ENCODE measurements at places on chromosomes 5 and 9.

- no peak for DNase-seq
Measured at GRCh38 chr5:164137095-164137494, 631.7 kb downstream of the MAT2B start.

DNA sequence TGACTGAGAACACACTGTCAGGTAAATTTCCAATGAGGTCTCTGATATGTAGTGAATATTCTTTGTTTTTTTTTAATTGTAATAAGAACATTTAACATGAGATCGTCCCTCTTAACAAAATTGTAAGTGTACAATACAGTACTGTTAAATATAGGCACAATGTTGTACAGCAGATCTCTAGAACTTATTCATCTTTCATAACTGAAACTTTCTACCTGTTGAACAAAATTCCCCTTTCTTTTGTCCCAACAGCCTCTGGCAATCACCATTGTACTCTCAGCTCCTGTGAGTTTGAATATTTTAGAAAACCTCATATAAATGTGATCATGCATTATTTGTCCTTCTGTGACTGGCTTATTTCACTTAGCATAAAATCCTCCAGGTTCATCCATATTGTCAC, 10.6 kb upstream of the PRLR start:
- no peak for DNase-seq

GRCh38 chr9:102087141-102087540, 348.7 kb upstream of the GRIN3A start:
- DNase-seq, result no peak

DNA sequence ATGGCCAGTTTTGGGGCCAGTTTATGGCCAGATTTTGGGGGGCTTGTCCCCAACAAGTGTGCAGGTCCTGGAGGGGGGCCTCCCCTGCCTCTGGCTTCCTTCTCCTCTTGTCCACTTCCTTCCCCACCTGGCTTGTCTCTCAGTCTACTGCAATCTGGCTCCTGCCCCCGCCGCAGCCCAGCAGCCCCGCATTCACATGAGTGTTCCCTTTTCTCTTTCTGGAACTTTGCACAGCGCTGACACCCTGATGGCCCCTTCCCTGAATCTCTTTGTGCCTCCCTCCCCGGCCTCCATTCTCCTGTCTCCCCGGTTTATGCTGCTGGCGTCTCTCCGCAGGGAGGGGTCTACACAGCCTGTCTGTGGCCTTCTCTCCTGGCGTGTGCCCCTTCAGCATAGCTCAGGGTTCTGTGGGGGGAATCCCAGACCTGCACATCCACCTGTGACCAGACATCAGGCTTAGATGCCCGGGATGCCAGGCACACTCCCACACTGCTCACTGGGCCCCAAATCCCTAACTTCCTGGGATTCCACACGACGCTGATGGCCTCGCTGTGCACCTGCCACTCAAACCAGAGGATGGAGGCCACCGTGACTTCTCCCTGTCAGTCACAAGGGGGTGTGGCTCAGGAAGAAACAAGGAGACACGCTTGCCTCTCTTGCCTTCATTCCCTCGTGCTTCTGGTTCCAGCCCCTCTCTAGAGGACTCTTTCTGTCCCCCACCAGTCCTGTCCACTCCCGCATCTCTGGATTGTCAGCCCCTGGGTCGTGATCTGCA, 17.5 kb downstream of the TRIP13 start:
- DNase-seq, result no peak

GRCh38 chr9:114363424-114363823, 24.4 kb downstream of the AKNA start:
- no peak for DNase-seq

GRCh38 chr5:123960526-123960925, 448.5 kb downstream of the CSNK1G3 start:
- no peak for DNase-seq

DNA sequence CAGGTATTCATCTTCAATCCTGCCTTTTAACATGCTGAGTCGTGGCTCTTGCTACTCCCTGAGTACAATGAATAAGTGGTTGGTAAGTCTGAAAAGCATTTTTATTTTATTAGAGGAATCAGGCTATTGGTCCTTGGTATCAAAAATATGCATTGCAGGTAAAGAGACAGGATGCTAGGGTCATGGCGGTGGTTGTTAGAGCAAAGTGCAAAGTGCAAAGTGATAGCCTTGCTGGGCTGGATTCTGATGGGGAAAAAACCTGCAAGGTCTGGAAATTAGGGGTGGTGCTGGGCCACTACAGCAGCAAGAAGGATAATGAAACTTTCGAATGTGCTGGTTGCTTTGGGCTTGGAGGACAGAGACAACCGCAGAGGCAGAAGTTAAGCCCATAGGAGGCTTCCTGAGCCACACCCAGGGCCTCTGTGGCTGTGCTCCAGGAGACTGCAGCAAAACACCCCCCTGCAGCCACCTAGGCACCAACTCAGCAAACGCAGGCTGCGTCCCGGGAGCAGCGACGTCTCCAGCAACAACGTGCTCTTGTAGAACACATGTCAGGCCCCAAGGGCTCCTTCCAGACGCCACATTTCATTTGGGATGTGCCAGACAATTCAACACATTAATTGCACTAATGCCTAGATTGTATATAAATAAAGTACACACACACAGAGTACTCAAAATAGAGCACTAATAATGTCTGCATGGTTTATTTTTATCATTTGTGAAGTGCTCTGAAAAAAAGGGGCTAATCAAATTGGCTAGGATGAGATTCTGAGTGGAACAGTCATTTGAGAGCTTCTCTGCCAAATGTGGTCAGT, 149.8 kb upstream of the RAPGEF1 start:
- DNase-seq, result no peak

DNA sequence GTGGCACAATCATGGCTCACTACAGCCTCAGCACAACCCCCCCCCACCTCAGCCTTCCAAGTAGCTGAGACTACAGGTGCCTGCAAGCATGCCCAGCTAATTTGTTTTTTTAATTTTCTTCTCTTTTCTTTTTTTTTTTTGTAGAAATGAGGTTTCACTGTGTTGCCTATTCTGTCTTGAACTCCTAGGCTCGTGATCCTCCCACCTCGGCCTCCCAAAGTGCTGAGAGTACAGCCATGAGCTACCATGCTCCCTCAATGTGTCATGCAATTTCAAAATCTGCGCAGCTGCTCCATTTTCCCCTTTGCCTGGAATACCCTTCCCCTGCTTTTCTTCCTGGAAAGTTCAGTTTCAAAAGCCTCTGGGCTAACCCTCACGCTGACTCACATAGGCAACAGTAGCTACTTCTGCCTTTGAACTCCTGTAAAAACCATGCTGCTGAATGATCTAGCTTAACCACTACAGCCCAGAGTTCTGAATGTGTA, 71.0 kb upstream of the IL7R start:
- no peak for DNase-seq

- no peak for DNase-seq
Measured at GRCh38 chr5:36457511-36458270, 148.7 kb upstream of the SLC1A3 start.

DNA sequence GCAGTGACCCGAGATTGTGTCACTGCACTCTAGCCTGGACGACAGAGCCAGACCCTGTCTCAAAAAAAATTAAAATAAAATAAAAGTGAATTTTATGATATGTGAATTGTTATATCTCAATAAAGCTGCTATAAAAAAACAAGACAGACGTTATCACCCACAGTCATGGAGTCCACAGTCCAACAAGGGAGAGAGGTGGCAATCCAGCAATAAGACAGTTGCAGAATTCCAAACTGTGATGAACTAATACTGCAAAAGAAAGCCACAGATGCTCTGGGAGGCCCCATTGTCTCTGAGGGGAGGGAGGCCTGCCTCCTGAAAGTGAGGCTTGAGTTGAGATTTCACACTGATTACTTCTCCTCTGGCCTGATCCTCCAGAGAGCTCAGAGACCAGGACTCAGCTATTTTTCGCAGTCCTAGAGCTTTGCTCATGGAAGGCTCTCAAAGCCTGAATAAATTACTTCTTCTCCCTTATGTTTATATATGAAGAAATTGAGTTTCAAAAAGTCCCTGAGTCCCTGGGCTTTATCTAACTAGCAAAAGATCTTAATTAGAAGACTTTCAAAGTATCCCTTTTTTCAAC, 28.0 kb downstream of the CCNJL start:
- no peak for DNase-seq

DNA sequence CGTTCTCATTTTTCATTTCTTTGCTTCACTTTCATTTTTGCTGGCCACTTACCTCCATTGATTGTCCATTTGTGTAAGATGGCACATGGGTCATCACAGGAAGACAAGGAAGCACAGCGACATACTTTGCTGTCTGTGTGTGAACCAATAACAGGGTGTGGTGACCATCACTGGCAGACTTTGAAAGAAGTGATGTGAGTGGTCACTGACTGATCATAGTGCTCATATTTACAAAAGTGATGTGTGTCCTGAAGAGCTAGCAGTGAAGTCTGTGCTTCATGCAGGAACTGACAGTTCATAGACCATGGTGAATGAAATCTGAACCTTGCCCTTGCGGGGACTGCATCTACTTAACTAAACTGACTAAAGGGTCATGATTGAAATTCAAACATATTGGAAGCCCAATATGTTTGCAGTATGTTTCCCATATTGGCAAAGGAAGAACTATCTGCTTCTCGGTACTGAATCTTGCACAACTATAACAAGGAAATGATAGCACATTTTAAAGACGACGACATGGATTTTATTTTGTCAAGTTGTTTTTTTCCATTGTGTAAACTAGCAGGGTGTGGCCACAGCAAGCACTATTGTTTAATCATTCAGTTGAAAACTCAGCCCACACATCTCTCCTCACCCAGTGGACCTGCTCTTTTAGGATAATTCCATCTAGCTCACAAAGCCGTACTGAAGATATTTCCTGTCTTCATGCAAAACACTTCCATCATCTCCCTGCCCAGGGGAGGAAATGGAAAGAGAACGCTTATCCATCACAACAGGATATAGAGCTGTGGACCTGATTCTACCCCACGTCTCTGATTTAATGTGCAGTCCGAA, 232.0 kb upstream of the ANKRD55 start:
- DNase-seq, result no peak

- DNase-seq, result no peak
Measured at GRCh38 chr5:139912158-139912557, 116.5 kb downstream of the PSD2 start.

- no peak for DNase-seq
Measured at GRCh38 chr9:94950579-94951323, 224.3 kb downstream of the AOPEP start.

DNA sequence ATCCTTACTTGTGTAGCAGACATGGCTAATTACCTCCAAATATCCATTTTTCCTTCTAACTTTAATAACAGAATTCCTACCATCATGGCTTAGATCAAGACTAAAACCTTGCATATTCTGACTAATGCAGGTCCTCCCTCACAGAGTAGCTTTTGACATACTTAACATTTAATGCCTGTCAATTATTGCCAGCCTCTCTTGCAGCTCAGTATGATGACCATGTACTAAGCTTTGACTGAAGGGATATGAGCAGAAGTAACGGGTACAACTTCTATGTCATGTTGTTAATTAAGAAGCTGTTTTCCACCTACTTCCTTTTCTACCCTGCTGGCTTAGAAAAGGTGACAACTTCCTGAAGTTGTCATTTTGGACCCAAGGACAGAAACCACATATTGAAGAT, 533.4 kb downstream of the PSAT1 start:
- DNase-seq, result no peak

DNA sequence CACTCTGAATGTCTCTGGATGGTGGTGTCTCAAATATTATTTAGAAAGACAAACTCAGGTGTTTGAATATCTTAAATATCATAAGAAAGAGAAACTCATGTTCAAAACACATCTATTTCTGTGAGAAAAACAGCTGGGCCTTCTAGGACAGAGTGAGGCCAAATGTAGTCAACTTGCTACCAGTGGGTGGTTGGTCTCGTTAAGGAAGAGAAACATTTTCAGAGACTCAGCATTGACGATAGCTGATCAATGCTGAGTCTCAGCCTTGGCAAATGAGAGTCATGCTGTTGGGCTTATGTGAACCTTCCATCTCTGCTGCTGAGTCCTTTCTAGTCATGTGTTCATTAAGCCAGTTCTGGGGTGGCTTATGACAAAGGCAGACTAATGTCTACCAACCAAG, 418.0 kb downstream of the CETN3 start:
- DNase-seq, result no peak

- no peak for DNase-seq
Measured at GRCh38 chr5:171852255-171852681, 66.7 kb downstream of the SMIM23 start.

DNA sequence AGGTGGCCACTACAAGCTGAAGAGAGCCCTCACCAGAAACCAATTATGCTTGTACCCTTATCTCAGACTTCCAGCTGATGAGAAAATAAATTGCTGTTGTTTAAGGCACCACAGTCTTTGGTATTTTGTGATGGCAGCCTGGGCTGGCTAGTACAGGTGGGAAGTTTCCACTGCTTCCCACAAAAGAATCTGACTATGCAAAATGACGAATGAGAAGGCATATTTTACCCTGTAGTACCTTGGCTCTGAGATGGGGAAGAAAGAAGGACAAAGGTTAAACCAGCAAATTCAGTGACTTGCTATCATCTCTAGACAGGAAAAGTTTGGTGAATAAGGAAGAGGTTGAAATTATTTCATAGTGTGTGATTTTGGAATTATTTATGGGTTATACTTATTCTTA, 112.8 kb upstream of the ELL2 start:
- no peak for DNase-seq

DNA sequence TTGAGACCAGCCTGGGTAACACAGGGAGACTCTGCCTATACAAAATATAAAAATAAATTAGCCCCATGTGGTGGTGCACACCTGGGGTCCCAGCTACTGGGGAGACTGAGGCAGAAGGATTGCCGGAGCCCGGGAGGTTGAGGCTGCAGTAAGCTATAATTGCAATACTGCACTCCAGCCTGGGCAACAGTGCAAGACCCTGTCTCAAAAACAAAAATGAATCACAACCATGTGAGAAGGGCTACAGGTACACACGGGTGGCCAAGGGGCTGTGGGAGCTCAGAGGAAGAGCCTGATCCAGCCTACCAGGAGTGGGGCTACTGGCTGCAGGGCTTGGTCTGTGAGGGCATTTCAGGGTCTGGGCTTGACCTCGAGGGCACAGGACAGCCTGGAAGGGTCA, 55.2 kb upstream of the STXBP1 start:
- peak; percentile 21 for DNase-seq

- no peak for DNase-seq
Measured at GRCh38 chr9:98256756-98257155, 1.3 kb upstream of the TBC1D2 start.

GRCh38 chr9:125986966-125987365, 239.8 kb downstream of the PBX3 start:
- peak; percentile 26 for DNase-seq

- DNase-seq, result no peak
Measured at GRCh38 chr5:107401470-107402122, 269.1 kb downstream of the EFNA5 start.

DNA sequence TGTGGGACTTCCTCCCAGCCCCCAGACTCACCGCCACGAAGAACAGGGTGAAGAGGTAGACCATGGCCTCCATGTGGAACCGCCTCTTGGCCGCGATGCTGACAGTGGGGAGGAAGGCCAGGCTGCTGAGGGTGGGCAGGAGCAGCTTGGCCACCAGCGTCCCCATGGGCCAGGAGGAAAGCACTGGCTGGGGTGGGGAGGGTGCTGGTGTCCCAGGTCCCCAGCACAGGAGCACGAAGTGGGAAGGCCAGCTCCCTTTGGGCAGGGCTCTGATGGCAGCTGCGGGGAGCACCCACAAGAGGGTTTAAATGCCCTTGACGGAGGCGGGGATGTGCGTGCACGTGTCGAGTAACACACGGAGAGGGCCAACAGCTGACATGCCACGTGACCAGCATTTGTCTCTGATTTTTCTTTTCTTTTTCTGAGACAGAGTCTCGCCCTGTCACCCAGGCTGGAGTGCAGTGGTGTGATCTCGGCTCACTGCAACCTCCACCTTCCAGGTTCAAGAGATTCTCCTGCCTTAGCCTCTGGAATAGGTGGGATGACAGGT, at the start of gene MYMK:
TSS of gene MYMK (minus strand) at position 281 of the 550 bp plus-strand sequence. CDS start at position 166, 115 bp downstream.
- DNase-seq, result peak; percentile 21

- no peak for DNase-seq
Measured at GRCh38 chr5:159933531-159934485, 17.5 kb downstream of the ADRA1B start.

Data from psoas muscle (tissue), 8 donors.